Stimulated activated CD8-positive, alpha-beta memory T cell treated with anti-CD3 and anti-CD28 coated beads, Interleukin-4, amount 100 ng/mL, for 4 hours (primary cell): ENCODE measurements at places on chromosomes 1 and 21.

- DNase-seq, result no peak
These were observed 7.0 kb upstream of the ZMYM6 start for GRCh38 chr1:35038723-35039122.

GRCh38 chr1:13583966-13584791 lies 547 bp downstream of the PDPN start:
- DNase-seq, result no peak

DNA sequence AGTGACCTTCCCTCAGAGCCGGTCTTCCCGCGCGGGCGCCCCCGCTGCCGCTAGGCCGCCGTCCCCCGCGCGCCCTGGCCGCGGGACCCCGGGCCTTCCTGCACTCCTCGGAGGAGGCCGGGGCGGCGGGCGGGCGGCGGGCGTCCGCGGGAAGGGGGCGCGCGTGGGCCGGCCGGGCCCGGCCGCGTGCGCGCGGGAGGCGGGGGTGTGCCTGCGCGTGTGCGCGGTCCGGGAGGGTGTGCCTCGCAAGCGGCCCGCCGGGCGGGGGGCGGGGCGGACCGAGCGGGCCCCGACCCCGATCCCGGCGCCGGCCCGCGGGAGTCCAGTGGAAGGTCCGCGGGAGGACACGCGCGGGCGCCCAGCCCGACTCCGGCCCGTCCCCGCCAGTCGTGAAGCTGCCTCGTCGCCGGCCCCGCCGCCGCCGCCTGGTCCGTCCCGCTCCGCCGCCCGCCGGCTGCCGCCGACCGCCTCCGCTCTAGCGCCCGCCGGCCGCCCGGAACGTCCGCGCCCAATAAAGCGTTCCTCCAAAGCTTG lies 438 bp downstream of the MRPS6 start:
- DNase-seq, result no peak

DNA sequence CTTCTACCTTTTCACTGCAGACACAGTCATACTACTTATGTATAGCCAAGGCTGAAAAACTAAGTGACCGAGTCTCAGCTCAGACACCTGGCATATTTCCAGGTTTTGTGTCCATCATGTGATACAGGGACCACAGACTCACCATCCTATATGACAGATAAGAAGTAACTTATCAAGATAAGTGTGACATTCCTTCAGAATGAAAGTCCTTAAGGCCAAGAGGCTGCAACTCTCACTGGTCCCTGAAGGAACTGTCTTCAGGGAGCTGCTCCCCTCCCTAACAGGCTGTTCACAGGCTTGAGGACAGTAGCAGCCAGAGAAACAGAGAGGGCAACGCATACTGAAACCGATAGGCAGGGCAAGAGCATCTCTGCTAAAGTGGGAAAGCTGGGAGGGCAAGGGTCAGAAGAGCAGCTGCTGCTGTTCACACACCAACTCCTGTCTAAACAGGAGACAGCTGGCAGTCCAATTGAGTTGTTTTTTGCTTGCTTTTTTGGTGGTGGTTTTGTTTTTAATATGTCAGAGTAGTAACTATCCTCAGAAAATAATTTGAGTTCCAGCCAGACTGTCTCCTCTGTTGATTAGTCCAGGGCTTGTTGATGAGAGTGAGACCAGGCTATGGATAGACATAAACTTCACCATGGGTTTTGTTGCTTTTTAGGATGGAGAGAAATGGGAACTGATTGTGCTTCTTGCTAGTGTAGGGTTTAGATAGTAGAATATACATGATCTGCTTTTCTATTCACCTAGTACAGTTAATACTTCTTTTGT lies 67.7 kb downstream of the MACF1 start:
- DNase-seq, result no peak

- DNase-seq, result no peak
These were observed 134.1 kb upstream of the KRTAP19-8 start for GRCh38 chr21:31172328-31172727.

GRCh38 chr1:22761101-22761500 lies 50.5 kb downstream of the EPHB2 start:
- DNase-seq, result no peak

DNA sequence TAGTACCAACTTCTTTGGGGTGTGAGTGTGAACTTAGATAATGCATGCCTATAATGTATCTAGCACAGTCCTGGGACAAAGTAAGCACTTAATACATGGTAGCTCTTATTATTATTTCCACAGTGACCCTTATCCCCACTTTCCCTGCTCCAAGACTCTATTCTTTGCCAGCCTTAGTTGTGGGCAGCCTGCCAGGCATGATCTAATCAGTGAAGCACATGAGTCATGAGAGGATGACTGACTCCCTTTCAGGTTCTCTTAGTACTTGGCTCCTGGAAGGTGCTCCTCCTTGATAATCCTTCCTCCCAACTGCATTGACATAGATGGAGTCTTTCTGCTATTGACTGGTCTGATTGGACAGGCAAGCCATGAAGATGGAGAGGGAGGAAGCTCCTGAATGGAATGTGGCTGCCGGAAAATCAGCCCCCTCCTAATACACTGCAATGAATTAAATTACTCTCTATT lies 17.4 kb upstream of the GNG12 start:
- no peak for DNase-seq

DNA sequence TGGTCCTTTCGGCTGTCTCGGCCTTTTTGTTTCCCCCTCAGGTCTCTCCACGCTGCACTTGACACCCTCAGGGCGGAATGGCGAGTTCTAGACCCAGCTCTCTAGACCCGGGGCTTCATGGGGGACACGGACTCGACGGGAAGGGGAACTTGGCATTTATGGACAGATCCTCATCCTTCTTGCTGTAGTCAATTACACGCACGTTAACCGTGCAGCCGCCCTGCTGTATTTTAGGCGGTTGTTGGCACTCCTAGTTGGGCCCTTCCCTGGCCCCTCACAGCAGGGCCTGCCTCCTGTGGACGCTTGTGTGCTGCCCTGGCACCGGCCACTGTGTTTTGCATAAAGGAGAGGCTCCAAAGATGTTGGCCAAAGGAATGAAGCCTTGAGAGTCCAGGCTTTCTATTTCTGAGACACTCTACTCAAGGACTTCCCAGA lies 558 bp upstream of the BTG3 start:
- DNase-seq, result no peak

DNA sequence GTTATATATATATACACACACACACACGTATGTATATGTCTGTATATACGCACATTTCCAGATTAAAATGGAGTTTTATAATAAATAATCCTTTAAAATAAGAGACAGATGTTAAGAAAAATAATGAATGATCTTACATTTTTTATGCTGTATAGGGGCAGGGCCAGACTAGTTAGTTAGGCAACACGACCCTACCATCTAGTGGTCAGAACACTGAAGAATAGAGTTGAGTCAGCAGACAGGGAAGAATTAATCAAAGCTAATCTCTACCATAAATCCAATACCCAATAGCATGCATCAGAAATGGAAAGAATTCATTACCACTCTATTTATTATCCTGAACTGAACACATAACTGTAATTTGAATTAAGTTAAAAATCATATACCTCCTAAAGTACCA lies 156.7 kb downstream of the BRINP3 start:
- no peak for DNase-seq

- no peak for DNase-seq
These were observed 184.9 kb downstream of the SLC35F3 start for GRCh38 chr1:234089396-234089795.

- no peak for DNase-seq
These were observed 132.8 kb downstream of the PTPRC start for GRCh38 chr1:198771563-198772153.

- DNase-seq, result no peak
These were observed 53.8 kb upstream of the SYT14 start for GRCh38 chr1:209884249-209884648.

- no peak for DNase-seq
These were observed 90.5 kb downstream of the EDEM3 start for GRCh38 chr1:184664042-184664660.

DNA sequence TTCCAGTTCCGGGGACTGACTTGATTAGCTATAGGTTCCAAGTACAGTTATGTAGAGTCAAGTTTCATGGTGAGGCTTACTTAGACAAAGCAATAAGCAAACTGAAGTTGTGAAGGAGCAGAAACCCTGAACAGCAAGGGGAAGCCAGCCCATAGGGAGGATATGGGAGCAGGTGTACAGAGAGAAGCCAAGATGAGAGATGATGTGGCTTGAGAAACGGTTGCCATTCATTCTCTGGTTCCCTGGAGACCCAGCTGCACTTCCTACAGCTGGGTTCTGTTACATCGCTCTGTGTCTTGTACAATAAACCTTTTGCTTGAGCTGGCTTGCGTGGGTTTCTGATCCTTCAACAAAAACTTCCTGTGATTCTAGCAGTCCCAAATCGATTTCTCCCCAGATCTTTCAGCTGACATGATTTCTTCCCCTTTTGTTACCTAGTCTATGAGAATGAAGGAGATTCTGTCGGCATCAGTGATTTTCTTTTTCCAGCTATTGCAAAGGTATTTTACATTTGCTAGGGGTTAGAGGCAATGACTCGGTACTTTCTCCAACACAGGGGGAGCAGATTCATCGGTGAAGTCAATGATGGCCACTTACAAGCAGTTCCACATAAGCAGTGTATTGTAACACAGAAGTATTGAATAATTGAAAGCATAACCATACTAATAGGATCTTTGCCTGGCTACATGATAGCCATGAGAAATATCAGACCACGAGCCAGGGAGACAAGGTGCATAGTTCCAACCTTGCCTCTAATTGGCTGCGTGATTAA lies 67.3 kb downstream of the URB2 start:
- DNase-seq, result no peak

DNA sequence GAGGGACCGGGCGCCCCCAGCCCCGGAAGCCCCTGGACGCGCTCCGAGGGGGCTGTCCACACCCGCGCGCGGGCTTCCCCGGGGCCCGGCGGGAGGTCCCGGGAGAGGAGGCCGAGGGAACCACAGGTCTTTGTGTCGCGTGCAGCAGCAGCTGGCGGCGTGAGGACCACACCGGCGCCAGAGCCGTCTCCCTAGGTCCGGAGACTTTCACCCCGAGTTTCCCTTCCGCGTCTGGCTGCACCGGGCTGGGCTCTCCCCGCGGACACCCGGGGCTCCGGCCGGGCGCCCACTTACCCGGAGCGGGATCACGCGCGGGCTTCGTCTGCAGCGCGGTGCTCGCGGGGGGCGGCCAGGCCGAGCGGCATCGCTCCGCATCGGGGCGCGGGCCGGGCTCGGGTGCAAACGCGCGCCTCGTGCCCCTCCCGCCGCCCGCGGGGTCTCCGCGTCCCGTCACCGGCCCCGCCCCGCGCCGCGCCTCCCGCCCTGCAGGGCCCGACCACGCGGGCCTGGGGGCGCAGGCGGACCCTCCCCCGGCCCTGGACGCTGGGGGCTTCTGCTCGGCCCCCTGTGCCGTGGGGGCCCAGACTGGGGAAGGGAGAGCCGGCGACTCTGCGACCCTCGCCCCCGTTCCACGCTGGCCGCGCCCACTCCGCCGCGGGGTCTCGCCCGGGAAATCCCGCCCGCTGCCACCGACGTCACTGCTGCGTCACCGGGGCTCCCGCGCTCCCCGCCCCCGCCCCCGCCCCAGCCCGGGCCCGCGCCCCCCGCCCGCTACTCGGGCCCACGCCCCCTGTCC lies at the start of gene GNG4:
TSS of gene GNG4 (minus strand) at position 417 of the 796 bp plus-strand sequence. CDS start 65,946 bp downstream, outside the sequence.
- no peak for DNase-seq

GRCh38 chr1:55320891-55321290 lies 105.7 kb upstream of the USP24 start:
- DNase-seq, result no peak

- DNase-seq, result no peak
These were observed 118.9 kb downstream of the HHAT start for GRCh38 chr1:210447456-210448057.

DNA sequence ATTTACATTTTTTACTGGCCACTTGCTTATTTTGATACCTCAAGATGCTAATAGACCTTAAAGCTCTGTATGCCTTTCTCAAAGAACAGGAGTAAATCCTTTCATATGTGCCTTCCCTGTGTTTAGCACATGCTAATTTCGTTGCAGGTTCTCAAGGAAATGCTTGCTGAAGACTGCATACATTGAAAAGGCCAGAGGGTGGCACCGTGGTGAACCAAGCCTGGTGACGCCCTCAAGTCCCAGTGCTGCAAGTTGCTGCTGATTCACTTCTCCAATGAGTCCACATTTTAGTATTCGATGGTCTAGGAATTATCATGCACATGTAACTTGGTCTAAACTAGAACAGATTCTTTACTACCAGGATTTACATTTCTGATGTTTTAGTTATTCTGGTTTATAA lies 94.1 kb downstream of the CLDN17 start:
- no peak for DNase-seq

DNA sequence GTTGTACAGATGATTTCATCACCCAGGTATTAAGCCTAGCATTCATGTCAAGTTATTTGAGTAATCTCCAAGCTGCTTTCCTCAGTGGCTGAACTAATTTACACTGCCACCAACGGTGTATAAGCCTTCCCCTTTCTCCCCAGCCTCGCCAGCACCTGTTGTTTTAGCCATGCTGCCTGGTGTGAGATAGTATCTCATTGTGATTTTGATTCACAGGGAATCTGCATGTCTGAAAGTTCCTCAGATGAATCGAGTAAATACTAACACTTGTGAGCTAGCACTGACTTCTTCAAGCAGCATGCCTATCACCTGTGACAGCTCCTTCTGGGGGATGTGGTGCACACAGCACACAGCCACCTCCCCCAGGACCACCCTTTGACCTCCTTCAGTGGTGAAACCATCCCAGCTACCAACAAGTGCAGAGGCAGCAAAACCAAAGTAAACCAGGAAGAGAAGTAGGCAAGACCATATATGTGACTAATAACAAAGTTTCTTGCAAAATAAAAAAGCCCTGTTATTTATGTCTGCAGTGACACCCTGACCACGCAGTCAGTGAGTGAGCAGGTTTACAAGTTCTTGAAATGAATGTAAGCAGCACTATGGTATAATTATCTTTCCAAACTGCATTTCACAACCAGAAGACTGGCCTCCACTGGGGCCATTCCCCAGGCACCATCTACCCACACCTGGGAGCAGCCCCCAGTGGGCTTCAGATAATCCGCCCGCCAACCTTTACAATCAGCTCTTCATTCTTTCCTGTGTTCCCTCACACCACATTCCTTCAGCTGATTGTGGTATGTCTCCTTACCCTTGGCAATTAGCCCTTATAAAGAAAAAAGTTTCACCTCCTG lies 173.8 kb downstream of the ETS2 start:
- no peak for DNase-seq

DNA sequence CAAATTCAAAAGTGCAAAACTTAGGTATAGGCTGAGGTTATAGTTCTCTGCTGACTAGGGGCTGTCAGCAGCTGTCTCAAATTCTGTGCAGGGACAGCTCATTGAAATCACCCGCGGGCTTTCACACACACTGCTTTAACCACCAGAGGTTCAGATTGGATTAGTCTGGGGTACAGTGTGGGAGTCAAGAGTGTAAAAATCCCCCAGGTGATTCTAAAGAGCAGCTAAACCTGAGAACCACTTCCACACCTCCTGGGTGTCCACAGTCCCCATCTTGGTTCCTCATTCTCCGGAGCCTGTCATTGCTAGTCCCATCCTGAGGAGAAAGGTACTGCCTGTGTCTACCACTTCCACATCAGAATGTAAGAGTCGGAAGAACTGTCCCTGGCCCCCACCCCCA lies 9.9 kb upstream of the TDRD10 start:
- DNase-seq, result no peak

GRCh38 chr1:229293528-229294204 lies 22.8 kb downstream of the RAB4A start:
- no peak for DNase-seq

- DNase-seq, result no peak
These were observed 432 bp upstream of the SIM2 start for GRCh38 chr21:36698385-36698980.
